MV-4-11 (cell line): ENCODE measurements at places on chromosomes 6 and 20.

GRCh38 chr20:1186367-1186991, 1.7 kb upstream of the TMEM74B start:
- no peak for DNase-seq

DNA sequence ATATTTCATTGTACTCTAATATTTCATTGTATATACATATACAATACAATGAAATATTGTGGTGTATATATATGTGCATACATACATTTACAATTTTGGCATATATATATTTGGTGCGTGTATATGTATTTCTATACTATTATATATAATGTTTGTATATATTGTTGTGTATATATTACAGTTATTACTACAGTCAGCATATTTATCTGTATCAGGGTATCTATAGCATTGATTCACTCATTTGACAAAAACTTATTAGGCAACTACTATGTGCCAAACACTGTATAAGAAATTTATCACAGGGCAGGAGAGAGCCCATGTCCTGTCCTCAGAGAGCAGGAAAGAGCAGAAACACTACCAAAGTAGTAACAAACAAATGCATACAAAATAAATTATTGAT, 910.6 kb downstream of the QKI start:
- no peak for DNase-seq

DNA sequence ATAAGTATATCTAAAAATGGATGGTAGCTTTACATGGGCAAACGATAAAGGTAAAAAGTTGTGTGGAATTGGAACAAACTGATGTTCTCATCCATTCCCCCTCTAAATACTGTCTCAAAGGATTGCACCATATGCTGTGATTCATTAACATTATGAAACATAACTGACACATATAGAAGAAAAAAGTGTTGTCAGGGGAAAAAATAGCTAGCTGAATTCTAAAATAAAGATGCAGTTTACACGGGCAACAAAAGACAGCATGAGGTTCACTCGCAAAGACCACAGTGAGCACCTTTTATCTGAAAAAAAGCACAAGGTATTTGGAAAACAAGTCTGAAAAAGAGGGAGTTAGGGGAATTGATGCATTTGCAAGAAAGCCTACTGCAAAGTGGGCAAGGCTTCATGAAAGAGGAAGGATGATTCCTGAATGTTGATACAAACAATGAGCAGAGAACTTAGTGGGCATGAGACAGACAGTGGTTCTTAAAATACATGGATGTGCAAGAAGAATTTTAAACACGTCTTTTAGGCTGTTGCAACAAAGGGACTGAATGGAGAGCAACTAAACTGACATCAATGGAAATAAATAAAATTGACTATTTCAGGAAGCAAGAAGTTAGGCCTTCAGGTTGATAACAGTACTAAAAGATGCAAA, 280.9 kb downstream of the KIF16B start:
- DNase-seq = peak; percentile 78

DNA sequence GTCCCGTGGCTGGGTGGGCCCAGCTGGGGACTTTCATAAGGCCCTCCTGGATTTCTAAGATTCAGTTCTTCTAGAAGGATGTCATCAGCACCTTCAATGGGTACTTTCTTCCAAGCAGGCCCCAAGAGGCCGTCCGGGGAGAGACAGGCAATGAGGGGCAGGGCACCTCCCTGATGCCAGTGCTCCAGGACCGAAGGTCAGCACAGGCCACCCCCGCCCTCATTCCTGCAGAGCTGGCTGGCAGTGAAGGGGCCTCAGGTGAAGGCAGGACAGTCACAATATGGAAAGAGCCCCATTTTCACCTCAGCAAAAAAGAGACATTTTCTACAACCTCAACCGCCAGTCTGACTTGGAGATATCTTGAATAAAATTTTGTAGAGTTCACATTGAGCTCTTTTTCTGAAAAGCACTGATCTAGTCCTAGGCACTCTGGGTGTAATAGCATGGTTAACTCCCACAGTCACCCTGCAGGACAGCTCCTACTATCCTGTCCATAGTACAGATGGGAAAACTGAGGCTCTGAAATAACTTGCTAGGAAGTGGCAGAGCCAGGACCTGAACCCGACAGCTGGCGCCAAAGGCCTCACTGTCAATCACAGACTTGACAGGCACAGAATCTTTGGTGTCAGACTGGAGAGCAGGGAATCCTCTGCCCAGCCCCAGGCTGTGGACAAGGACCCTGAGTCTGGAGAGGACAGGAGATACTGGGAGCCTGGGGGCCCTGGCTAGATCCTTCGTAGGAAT, 50.3 kb downstream of the RRBP1 start:
- no peak for DNase-seq

GRCh38 chr6:150276937-150277742, 91.7 kb upstream of the IYD start:
- peak; percentile 14 for DNase-seq

- no peak for DNase-seq
These were observed 115.1 kb downstream of the MAP7 start for GRCh38 chr6:136435101-136435500.

DNA sequence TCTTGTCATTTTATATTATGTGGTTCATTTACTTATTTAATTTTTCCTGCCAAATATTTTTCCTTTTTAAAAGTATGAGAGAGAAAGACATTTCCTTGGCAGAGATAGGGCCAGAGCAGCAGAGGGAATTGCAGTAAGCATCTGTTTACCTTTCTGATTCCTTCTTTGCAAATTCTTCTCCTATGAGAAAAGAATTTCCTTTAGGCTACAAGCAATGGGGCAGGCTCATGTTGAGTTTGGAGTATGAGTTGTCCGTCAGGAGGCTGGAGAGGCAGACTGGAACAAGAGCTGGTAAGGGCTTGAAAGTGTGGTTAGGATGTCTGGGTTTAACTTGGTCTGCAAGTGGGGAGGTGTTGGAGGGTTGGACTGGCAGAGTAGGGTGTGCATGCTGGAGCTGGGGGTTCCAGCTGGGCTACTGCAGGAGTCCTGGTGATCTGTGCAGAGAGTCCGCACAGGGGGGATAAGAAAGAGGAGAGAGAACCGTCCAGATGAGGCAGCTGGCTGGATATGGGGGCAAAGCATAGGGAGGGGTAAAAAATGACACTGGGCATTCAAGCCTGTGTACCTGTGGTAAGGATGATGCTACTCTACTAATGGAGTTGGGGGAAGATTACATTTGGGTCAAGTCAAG, 19.7 kb downstream of the TIAM2 start:
- no peak for DNase-seq

DNA sequence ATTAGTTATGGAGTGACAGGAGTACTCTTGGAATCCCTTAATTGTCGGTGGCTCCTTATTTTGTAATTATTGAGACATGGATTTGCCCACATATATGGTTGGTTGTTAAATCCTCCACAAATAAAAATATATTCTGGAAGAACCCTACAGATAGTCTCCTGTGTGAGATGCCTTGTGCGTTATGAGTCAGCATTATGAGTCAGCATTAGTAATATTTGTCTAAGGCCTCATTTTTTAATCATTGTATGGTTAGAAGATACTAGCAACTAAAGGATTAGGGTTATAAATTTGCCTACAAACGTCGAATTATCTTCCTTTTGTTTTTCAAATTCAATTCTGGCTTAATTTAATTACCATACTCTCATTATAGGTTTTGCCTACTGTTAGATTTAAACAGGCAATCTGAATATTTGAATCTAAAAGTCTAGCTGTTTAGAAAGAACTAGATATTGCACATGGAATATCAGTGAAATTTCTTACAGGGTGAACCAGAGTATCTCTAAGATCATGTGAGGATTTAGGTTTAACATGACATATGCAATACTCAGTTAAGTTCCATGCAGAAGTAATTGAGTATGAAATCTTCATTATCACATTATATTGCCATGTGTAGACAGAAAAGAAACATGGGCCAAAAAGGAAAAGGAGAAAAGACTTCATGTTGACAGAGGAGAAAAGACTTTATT, 5.9 kb downstream of the C6orf58 start:
- DNase-seq = no peak

GRCh38 chr6:111354758-111355555, 128.1 kb downstream of the REV3L start:
- no peak for DNase-seq

DNA sequence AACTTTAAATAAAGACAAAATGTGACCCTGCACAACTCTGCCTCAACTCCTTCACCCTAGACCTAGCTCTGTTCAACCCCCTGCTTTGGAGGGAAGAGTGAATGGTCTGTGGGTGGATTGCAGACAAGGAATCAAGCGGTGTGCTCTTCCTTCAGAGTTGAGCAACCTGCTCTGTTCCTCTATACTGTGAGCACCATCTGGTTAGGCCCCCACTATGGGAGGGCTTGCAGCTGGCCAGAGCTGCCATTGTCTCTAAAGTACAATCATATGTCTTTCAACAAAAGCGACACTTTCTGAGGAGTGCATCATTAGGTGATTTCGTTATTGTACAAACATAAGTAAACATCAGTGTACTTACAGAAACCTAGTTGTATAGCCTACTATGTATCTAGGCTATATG, 406.1 kb upstream of the MARCKS start:
- peak; percentile 56 for DNase-seq
